H1 (cell line): ENCODE measurements at places on chromosomes 1 and 21. TPM values are rescaled to one million over a fixed set of nuclear protein-coding genes. Genes with fewer than 3 reads are reported as not detected.

DNA sequence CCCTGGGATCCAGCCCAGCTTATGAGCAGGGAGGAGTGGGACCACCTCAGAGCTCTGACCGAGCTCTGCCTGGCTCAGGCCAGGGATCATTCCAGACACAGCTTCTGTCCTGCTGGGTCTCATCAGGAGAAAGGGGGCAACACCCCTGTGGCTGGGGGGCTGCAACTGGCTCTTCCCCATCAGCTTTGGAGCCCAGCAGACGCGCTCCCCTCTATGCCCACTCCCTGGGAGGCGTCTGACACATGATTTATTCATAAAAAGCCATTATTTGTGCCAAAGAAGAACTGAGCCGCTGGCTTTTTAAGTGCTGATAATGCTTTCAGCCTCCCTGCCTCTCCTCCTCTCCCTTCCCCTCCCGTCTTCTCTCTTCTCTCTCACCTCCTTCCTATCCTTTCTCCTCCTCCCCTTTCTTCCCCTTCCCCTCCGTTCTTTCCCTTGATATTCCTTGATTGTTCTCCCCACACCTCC, 25.0 kb downstream of the FOXO6 start:
- no peaks in the 10 kb centered on the region for H3K36me3 ChIP-seq
- no peak overlapping the region for H3K4me3 ChIP-seq
- H3K27ac ChIP-seq = no peak overlapping the region
- DNase-seq = no peak
- peaks cover 32% of the 10 kb centered on the region for H3K27me3 ChIP-seq

DNA sequence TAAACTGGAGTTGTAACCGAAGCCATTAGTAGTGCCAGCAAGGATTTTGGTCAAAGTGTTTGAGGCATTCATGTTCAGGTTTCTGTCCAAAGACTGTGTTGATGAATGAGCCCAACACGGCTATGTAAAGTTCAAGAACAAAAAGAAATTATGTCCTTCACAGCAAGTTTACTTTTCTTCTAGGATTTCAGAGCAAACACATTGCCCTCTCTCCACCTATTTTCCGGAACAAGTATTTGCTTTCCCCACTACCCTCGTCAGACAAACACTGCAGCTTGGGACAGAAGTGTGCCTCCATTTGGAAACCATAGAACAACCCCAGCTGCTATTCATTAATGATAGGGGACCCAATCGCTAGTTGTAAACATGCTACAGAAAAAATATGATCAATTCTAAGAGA, 151.4 kb upstream of the C1orf105 start:
- no peak overlapping the region for H3K4me3 ChIP-seq
- no peaks in the 10 kb centered on the region for H3K4me1 ChIP-seq
- no peaks in the 10 kb centered on the region for H3K27me3 ChIP-seq
- no peak for DNase-seq

DNA sequence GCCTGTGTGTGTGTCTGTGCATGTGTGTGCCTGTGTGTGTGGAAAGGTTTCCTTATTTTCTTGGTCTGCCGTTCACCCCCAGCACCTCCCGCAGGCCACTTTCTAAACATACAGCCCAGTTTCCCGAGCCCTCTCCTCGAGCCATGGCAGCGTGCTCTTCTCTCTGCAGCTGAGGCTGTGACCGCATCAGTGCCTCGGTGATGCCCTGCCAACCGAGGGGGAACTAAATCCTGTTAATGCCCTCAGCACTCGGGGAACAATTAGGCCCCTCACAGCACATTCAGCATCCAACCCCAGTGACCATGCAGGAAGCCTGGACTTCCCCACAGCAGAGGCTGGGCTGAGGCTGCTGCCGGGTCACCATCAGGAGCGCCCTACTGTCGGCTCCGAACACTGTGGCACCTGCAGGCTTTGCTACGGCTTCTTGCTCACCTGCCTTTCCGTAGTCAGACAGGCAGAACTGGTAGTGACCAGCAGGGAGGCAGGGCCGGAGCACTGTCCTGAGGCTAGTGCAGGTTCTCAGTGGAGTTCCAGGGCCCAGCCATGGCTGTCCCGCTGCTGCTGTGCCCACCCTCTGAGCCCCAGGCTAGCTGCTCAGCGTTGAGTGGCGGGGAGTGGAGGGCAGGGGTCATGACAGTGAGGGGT, 8.1 kb downstream of the GPR137B start:
- no peak overlapping the region; the same call in 1 of the 2 replicates for H3K27ac ChIP-seq
- no peaks in the 10 kb centered on the region for H3K36me3 ChIP-seq
- H3K4me3 ChIP-seq = no peak overlapping the region
- peaks cover 2% of the 10 kb centered on the region for H3K4me1 ChIP-seq

DNA sequence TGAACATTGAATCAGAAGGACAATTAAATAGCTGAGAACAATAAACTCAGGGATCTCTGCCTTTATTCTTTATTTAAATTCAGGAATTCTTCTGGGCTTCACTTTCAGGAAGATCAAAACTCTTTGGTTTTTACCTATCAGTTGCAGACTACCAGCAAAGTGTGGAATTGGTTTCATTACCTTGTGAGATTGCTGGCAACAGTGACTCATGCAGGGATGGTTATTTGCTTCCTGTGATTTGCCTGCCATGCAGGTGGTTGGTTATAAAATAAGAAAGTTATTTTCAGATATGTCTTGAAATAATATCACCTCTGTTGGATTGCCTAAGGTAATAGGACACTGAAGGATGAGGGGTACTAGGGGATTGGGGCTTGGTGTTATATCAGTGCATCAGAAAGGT, 204.6 kb downstream of the PTBP2 start:
- H3K4me3 ChIP-seq = no peak overlapping the region
- H3K36me3 ChIP-seq = no peaks in the 10 kb centered on the region
- DNase-seq = no peak

DNA sequence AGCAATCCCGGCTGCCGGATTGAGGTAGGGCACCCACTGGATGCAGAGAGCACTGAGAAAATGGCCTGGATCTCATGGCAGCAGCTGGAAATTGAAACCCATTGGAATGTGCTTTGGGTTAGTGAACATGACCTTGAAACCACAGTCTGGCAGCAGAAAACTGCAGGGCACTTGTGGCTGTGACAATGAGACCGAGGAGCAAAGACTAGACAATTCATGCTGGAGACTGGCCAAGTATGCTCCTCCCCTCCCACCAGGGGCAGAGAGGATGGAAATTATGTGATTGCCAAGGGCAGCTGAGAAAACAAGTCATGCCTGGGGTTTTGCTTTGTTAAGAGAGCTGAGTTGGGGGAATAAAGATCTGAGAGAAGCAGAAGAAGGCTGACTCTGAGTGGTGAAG, 60.7 kb downstream of the ZNF697 start:
- H3K27ac ChIP-seq = no peak overlapping the region
- no peaks in the 10 kb centered on the region for H3K27me3 ChIP-seq
- H3K4me3 ChIP-seq = no peak overlapping the region
- no peaks in the 10 kb centered on the region for H3K4me1 ChIP-seq
- DNase-seq = no peak

DNA sequence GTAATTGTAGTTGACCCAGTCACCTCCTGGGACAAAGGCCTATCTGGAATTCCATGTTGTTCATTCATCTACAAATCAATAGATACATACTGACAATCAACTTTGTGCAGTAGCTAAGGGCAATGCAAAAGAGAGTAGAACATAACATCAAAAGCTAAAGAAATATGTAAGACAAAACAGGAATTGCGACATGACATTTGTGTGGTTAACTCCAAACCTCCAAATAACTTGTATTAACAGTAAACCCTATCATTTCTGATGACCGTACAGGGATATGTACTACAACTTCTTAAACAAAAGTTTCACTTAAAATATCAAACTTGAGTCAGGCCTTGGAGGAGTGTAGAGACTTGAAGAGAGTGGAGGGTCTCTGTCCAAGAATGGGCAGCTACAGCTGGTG, 317.6 kb downstream of the SPATA17 start:
- no peak overlapping the region for H3K4me3 ChIP-seq
- H3K27ac ChIP-seq = no peak overlapping the region

DNA sequence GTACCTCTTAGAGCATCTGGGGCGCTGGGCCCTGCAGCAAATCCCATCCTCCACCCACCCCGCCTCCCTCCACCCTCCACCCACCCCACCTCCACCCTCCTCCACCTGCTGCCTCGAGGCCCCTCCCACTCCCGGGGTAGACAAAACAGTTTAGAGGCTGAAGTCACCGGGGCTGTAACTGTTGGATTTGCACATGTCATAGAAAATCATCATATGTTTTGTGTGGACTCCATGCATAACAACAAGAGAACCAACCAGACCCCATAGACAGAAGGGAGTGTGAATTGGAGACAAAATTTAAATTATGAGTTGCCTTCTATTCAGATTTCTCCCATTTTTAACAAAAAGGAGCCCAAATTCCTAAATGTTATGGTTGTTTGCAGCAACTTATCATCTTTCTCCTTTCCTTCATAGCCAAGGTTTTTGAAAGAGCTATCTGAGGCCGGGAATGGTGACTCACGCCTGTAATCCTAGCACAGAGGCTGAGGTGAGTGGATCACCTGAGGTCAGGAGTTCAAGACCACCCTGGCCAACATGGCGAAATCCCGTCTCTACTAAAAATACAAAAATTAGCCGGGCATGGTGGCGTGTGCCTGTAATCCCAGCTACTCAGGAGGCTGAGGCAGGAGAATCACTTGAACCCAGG, 28.2 kb upstream of the LGALS8 start:
- DNase-seq = no peak
- no peak overlapping the region for H3K27ac ChIP-seq
- H3K4me3 ChIP-seq = no peak overlapping the region
- no peaks in the 10 kb centered on the region for H3K36me3 ChIP-seq
- H3K4me1 ChIP-seq = peaks cover 4% of the 10 kb centered on the region

DNA sequence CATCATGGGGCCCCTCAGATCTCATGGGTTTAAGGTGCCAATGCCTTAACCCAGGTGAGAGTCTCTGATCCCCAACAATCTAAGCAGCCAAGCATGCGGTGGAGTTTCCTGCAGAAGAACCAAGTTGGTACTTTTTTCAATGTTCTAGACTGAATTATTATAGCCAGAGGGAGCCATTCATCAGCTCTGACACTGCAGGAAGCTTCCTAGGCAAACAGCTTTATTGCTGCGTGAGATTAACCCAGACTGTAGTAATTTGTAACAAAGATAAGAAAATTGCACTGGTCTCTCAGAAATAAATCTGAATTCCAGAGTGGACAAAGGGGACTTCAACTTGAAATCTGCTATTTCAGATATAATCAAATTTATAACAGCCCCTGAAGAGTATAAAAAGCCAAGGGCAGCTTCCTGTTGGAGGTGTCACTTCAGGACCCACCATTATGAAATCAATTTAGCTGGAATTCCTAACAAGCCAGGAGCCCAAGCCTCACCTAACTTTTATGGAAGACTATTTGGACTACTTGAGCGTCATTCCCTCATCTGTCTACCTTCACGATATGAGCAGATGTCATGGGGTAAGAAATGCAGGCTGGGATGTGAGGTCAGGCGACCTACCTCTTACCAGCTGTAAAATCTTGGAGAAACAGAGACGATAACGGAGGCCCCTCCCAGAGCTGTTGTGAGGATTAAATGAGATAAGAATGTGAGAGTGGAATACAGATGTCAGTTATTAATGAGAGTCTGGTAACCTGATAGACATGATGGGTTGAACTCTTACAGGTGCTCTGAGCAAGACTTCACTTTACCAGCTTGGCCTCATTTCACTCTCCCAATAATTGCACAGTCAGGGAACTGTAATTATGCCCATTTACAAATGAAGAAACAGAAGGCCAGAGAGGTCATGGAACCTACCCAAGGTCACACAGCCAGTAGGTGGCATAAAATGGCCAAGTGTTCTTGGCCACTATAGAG, 135.1 kb downstream of the RRAGC start:
- H3K36me3 ChIP-seq = no peaks in the 10 kb centered on the region
- H3K27ac ChIP-seq = no peak overlapping the region
- DNase-seq = no peak
- no peak overlapping the region for H3K4me3 ChIP-seq
- no peaks in the 10 kb centered on the region for H3K27me3 ChIP-seq

DNA sequence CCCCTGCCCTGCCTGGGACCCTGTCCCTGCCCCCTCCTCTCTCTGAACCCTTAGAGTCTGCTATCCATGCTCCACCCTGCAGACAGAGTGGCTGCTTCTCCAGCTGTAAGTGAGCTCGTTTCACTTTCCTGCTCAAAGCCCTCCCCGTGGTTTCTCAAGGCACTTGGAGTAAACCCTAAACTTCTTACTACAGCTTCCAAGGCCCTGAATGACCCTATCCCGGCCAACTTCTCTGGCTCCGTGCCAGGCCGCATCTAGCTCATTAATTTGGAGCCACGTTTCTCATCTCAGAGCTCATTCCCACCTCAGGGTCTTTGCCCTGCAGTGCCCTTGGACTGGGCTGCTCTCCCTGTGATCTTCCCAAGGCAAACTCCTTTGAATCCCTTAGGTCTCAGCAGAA, 235.1 kb upstream of the RUNX1 start:
- H3K4me3 ChIP-seq = no peak overlapping the region
- no peaks in the 10 kb centered on the region for H3K36me3 ChIP-seq

- no peak overlapping the region for H3K4me3 ChIP-seq
- no peak overlapping the region for H3K27ac ChIP-seq
- H3K27me3 ChIP-seq = no peaks in the 10 kb centered on the region
- peak; percentile 58 for DNase-seq
- H3K36me3 ChIP-seq = no peaks in the 10 kb centered on the region
Measured at GRCh38 chr21:25871566-25871965, 136.8 kb downstream of the GABPA start.

DNA sequence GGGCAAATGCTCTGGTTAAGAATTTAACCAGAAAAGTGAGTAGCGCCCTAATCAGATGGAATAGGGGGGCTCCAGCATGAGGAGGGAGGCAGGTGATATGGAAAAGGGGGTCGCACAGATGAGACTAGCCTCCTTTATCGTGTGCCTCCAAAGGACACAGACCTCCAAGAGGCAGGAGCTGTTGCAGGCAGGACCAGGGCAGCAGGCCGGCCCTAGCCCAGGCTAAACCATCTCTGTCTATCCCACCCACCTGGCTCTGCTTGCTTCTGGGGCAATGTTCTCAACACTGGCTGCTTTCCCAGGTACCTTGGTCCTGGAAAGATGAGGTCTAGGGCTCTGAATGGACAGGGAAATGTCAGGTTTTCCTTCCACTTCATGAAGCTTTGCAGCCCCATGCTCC, 36.3 kb downstream of the C2CD2 start:
- H3K4me1 ChIP-seq = no peaks in the 10 kb centered on the region
- H3K4me3 ChIP-seq = no peak overlapping the region
- DNase-seq = no peak
- H3K27ac ChIP-seq = no peak overlapping the region
- no peaks in the 10 kb centered on the region; the same call in 1 of the 2 replicates for H3K36me3 ChIP-seq

- H3K27me3 ChIP-seq = no peaks in the 10 kb centered on the region
- no peaks in the 10 kb centered on the region for H3K36me3 ChIP-seq
- DNase-seq = no peak
- peaks cover 4% of the 10 kb centered on the region for H3K4me1 ChIP-seq
Measured at GRCh38 chr21:36893581-36893980, 72.9 kb downstream of the HLCS start.

GRCh38 chr1:198627436-198628066, 11.3 kb upstream of the PTPRC start:
- DNase-seq = no peak
- H3K4me1 ChIP-seq = no peaks in the 10 kb centered on the region
- no peak overlapping the region for H3K27ac ChIP-seq
- no peaks in the 10 kb centered on the region for H3K27me3 ChIP-seq

GRCh38 chr1:84732520-84732919, 42.3 kb upstream of the SSX2IP start:
- no peaks in the 10 kb centered on the region for H3K4me1 ChIP-seq
- no peak for DNase-seq
- H3K36me3 ChIP-seq = no peaks in the 10 kb centered on the region
- H3K4me3 ChIP-seq = no peak overlapping the region

The RSPH1 gene
- 0.36 TPM in 1 of 2 replicates, not detected in the other for total RNA-seq

The NHLH1 gene
- 0.39 and 0.48 TPM in 2 replicates for total RNA-seq

The CD247 gene
- 1.7 and 2.2 TPM in 2 replicates for total RNA-seq

The HSPA6 gene
- 0.15 and 0.17 TPM in 2 replicates for total RNA-seq

The MAP1LC3C gene
- total RNA-seq = 1.7 and 2.1 TPM in 2 replicates

The ATP1A4 gene
- 0.57 and 0.61 TPM in 2 replicates for total RNA-seq

The OR10J1 gene
- total RNA-seq = not detected in 2 replicates

The ZNF670 gene
- 11.7 and 15.4 TPM in 2 replicates for total RNA-seq
